ENCODE measurements at places on chromosomes 1 and 21.

GRCh38 chr1:92754000-92754718, 30.7 kb downstream of the EVI5 start:
- no peak for DNase-seq

DNA sequence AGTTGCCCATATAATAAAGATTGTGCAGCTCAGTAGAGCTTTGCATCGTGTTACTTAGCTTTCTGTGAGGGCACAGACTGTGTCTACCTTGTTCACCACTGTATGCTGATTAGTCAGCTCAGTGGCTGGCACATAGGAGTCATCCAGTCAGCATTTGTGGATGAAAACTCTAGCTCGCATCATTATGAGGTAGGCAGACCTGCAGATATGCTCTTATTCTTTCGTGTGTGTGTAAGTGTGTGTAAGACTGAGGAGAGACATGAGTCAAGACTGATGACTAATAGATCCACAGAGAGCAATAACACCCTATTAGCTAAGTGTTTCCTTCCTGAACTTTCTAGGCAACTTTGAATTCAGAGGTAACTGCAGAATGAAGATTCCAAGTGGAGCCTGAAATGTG, 17.1 kb downstream of the TTF2 start:
- DNase-seq = no peak

GRCh38 chr1:204558467-204558866, 42.3 kb downstream of the MDM4 start:
- DNase-seq = no peak

GRCh38 chr1:43302721-43303470, 2.1 kb downstream of the TIE1 start:
- DNase-seq = peak; percentile 16

DNA sequence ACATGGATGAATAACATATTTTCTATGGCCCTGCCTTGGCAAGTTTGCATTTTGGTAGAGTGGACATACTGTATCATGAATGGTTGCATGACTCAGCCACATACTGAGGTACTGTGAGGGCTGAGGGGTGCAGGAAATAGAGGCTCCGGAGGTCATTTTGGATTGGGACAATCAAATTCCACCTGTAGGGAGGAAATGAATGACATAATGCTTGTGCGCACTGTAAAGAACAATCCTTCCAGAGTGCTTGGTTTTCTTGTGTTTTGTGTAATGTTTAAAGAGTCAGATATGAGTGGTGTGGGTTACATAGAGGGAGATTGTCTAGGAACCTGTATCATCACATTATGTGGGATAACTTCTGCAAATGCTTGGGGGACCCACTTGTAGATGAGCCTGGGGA, 329.9 kb upstream of the PROX1 start:
- DNase-seq = no peak

DNA sequence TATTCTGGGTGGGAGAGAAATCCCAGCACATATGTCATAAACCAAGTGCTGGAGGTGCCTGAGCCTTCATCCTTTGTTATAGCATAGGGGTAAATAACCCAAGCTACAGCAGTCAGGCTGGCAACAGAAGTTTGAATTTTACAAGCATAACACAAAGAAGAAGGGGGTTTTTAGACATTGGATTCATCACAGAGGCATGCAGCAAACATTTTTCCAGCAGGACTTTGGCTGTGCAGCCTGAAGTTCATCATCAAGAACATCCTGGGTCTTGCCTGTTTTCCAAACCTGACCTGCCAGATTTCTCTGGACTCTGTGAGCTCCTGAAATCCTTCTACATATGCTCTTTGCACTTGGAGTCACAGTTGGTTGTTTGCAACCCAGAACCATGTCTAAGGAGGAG, 16.2 kb downstream of the PTGER3 start:
- DNase-seq = no peak

GRCh38 chr21:26966649-26967061, 233 bp downstream of the ADAMTS5 start:
- no peak for DNase-seq

- DNase-seq = no peak
These were observed 438.9 kb upstream of the ZP4 start for GRCh38 chr1:238329671-238330070.

DNA sequence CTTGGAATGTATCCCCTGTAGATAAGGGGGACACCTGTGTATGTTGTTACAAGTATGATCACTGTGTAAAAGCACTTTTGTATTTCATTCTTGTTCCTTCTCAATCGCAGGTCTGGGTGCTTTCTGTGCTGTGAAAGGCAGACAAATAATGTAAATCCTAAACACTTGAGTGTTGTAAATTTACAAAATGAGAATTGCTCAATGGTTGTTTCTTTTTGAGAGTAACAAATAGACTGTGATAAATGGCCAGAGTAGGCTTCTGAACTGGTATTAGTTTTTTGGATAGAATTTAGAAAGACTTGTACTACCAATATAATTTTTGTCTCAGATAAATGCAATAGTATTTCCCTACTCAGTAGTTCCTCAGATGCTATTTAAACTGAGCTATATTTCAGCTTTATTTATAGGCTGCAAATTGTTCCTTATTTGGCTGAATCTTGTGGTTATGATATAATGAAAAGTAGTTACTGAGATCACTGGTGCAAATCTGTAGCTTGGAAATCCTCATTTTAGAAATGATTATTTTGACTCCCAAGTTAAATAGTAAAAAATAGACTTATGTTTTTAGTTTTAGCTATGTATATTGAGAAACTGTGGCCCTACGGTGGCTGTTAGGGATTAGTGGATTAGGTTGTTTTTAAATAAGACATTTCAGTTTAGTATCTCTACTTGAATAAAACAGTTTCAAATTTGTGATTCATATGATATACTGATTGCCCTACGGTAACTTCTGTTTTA, 9.2 kb downstream of the BACH1 start:
- no peak for DNase-seq

DNA sequence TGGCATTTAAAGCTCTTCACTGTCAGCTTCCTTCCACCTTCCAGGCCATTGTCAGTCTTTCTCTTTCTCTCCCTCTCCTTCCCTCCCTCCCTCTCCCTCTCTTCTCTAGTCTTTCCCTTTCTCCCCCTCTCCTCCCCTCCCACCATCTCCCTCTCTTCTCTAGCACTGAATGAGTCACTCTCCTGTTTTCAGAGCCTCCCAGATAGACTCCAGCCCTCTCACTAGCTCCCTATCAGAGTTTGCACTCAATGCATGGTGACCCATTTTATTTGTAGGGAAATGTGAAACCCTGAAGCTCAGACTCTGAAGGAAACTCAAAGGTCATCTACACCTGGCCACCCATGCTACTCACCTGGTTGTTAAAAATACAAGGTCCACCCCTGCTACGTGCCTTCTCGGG, 4.4 kb upstream of the MATN1 start:
- DNase-seq = no peak

- DNase-seq = no peak
These were observed 474.5 kb upstream of the BEND5 start for GRCh38 chr1:49251019-49251784.

DNA sequence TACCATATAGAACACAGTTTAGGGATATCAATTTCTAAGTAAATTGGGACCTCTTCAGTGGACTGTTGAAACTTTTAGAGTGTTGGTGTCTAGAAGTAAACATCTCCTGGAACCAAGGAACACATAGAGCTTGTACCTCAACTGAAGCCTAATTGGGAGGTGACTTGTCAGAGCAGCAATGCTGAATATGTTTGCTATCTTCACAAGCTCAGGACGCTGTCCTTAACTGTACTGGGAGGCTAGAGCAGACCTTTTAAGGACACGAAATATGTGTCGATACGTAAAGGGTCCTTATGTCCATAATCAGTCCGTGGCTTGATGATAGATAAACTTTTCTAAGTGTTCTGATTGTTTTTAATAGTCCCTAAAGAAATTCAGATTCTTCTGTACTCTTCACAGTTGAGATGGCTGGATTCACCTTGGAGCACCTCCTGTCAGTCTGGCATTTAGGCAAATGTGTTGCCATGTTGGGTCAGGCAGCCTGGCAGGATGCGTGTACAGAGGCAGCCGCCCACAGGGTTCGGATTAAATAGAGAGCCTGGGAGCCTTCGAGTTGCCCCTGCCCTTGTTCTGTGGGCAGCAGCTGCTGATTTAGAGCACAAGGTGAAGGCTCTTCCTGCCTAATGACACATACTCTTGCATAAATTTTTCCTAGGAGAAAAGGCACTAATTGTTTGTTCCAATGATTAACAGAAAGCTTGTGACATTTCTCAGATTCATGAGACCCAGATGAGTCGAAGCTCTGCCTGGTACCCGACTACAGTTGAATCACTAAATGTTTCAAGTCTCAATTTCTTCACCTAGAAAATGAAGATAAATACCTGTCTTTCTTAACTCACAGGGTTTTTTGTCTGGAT, 3.6 kb downstream of the ACTN2 start:
- no peak for DNase-seq

DNA sequence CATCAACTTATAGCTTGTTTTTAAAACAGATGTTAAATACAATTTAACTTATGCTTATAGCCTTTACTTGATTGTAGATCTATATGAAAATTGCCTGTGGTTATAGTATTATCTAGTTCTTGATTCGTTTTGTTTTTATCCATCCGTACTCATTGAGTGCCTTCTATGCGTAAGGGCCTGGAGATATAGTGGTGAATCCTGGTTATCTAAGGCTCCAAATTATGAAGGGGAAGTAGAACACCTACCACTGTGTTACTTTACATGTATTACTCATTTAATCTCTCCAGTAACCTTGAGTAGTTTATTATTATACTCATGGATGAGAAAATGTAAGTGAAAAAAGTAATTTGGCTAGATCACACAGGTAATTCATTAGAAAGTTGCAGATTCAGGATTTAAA, 121.8 kb downstream of the OSBPL9 start:
- DNase-seq = no peak

DNA sequence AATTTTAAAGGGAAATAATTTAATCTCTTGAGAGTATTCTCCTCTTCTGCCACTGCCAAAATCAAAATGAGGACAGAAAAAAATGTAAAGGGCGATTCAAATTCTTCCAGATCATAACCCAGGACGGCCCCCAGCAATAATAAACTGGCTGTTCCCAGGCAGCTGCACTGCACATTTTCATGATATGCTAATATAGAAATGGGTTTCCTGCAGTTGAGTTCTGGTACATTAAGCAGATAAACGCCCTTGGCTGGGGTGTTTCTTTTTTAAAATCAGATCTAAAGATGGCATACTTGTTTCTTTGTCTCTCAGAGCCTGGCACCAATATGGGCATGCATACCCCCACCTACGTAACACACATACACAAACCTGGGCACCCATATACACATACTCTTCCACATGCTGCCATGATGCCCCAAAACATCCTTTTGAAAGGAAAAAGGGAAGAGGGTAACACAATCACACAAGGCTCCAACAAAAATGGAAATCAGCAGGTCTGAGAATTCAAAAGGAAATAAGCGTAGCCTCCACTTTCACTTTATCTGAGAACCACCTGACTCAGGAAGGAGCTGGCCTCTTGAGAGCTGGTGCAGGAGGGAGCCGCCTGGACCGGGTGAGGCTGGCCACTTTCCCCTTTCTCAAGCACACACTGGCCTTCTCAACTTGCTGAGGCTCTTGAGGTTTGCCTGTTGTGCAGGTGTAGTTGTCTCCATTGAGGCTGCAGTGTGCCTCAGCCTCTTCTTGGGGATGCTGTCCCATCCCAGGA, 653.4 kb downstream of the KIF26B start:
- DNase-seq = no peak

DNA sequence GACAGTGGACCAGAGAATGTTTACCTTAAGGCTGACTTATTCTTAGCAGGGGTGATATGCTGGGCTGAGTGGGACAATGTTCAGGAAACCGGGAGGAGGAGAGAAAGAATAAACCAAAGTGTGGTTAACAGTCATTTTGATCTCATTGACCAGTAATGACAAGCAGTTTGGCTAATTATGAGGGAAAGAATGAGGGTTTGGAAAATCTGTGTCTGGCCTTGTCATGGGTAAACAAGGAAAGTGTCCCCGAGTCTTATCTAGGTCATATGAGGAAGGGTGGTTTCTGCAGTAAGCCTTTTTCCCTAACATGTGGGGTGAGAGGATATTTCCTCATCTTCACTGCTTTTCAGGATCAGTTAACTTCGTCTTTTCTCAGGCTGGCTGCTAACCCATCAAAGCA, 155.0 kb downstream of the TPR start:
- DNase-seq = no peak

DNA sequence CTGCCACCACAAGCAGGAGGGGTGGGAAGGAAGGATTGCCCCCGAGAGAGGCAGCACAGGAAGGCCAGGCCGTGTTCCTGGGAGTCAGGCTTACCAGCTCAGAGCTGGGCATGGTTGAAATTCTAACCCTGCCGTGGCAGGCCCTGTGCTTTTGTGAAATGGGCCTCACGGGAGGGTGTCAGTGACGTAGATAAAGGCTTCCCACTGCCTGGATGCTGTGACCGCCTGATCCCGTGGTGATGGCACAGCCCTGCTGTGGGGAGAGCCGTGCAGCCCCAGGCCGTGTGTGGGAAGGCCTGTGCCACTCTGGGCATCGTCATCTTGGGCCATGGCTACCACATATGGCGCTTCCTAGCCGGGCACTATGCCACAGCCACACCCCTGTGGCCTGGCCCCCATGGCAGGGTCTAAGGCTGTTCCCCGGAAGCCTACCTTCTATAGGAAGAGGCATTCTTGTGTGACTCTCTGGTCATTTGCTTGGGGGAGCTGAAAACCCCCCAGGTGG, 161.3 kb downstream of the PCBP3 start:
- no peak for DNase-seq

GRCh38 chr1:46524843-46525242, 26.6 kb downstream of the KNCN start:
- no peak for DNase-seq

DNA sequence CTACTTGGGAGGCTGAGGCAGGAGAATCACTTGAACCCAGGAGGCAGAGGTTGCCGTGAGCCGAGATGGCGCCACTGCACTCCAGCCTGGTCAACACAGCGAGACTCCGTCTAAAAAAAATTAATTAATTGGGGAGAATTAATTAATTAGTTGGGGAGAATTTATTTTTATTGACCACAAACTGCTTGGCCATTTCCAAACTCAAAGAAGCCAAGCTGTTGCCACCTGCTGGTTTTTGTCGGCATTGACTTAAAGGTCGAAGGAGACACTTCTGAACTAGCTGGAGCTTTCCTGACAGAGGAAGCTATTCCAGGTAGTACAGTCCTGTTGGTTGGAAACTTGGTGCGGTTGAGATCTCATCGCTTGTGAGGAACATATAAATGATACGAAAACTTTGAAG, 13.1 kb downstream of the MAP1LC3C start:
- peak; percentile 47 for DNase-seq

- DNase-seq = no peak
These were observed 697.6 kb upstream of the CXADR start for GRCh38 chr21:16815243-16815642.

GRCh38 chr1:15128520-15129313, 24.8 kb upstream of the TMEM51 start:
- peak; percentile 59 for DNase-seq

GRCh38 chr1:30478799-30479563, 244.4 kb downstream of the MATN1 start:
- DNase-seq = no peak
